ENCODE measurements at places on chromosomes 5 and 9.

DNA sequence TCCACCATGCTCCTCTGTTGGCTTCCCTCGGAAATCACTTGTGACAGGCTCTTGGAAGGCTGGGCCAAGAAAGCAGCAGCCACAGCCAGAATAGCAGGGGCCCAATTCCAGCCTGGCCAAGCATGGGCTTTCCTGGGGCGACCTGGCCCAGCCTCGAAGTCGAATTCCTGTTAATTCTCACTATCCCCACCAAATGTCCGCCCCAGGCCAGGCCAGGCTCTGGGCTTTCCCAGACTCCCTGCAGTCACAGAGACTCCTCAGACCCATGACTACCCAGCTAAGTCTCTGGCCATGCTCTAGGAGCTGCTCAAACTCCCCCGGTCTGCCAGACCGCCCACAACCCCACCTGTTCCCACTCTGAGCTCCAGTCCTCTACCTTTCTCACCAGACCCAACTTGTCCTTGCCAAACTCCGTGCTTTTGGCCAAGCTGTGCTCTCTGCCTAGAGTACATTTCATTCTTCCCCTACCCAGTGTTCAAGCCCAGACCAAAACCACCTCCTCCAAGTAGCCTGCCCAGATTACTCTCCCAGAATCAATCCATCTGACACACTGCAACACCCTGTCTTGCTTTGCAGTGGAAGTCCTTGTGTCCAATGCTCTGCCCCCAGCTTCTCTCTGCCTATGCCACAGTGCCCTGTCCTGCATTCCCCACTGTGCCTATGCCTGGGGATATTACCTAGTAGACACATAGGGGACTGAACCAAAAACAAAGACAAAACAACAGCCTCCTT is 26.2 kb downstream of the SHB start:
- no peak for DNase-seq

GRCh38 chr5:41290810-41291209 is 77.5 kb upstream of the C6 start:
- DNase-seq, result no peak

DNA sequence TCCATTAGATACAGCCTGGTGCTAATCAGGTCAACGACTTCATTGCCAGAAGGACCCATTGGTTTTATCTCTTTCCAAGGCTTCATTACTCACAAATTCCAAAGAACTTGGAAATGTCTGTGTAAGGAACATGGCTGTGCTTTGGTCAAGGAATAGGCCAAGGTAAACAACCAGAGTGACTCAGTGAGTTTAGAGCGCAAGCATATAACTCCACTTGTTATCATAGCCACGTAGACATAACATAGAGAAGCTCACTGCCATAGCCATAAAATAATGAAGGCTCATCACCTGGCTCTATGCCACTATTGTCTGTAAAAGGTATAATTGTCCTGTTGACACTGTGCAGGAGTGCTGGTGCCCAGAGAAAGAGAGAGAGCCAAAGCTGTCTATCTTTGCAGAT is 139.3 kb upstream of the PLCXD3 start:
- no peak for DNase-seq

- DNase-seq, result no peak
These were observed 23.5 kb downstream of the KCTD16 start for GRCh38 chr5:144194144-144194543.

DNA sequence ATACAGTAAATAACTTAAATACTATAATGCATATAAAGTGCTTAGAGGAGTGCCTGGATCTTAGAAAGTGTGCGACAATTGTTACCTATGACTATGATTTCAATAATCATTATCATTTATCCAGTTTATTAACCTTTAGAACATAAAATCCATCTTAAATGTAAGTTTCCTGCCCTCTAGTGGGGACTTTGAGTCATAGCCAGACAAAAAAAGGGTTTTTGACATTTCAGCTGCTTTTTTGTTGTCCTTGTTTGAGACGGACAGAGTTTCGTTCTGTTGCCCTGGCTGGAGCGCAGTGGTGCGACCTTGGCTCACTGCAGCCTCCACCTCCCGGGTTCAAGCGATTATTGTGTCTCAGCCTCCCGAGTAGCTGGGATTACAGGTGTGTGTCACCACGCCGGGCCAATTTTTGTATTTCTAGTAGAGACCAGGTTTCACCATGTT is 9.7 kb upstream of the C9orf152 start:
- peak; percentile 39 for DNase-seq

DNA sequence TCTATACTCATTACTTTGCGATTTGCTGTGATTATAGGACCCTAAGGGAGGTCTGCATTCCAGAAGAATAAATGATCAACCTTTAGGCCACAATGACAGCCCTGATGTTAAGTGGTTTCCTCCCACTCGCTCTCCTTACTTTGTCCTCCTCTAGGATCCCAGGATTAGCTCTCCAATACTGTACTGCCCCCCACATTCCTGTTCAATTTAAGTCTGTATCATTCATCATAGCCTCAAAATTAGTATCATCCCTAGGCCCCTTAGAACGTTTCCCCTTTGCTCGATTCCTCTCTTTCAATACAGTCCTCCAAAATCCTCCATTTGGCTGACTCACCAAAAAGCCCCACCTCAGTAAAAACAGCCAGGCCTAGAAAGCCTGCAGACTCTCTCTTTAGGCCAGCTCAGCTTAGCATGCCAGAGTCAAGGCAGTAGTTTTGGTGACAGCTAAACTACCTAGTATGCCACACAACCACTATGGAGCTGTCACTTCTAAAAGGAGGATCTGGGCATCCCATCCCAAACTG is 24.4 kb downstream of the RNF145 start:
- peak; percentile 7 for DNase-seq

GRCh38 chr5:153551537-153552079 is 61.1 kb downstream of the GRIA1 start:
- no peak for DNase-seq

DNA sequence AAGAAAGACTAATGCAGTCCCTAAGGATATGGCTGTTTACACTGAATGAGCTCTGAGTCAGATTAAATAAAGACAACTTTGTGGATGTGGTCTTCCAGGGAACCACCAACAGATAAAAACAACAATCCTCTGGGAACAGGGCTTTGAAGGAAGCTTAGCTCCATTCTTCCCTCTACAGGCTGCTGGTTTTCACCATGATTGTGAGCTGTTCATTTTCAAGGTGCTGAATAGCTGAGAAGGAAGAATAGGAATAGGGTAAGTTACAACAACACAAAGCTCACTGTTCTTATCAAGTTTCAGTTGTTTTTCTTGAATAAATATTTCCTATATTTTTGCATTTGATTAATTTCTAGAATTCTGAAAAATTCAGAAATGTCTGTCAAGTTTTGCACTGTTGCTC is 25.9 kb upstream of the PTAR1 start:
- no peak for DNase-seq

DNA sequence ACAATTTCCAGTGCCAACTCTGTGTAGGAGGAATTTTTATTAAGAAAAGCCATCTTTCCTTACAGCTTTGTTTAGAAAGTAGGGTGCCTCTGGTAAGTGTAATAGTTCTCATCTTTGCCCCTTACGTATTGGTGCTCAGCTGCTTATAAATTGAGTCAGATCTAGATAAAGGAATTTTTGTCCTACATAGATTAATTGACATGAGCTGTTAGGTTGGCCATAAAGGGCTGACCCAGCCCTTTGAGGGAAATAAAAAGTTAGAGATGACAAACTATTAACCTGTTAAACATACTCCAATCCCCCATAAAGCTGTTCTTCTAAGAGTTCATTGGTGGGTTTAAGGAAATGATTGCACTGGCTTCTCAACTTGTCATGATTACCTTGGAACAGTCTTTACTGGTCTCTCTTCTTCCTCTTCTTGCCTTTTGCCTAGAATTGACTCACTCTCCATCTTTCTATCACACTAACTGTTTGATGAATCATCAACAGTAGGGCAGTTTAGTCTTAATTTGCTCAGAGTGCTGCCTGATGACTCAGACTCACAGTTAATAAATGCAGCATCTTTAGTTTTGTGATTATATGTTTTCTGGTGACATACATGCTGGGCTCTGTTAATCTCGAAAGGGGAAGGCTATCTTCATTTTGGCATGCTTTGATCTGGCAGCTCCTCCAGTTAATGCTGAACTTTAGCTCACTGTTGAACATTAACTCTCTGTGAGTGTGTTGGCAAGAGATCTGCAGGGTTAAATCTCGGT is 51.7 kb downstream of the ARHGAP26 start:
- DNase-seq, result no peak

DNA sequence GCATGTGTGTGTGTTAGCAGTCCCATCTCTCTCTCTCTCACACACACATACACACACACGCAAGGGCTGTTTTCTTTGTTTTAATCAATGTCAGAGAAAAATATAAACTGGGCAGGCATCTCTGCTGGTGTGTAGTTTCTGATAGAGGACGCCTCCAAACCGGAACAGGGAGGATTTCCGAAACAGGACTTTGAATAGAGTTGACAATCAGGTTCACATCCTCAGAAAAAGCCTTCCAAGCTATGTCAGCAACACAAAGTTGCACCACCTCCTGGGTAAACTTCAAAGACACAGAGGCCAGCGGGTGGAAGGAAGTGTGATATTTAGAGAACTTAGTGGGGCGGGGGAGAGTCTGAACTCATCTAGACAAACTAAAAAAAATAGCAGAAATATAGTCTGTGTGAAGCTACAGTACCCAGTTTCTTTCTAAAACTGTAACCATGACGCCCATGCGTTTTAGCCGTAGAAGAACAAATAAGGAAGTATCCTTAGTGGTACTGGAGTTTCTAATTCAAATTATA is 1.2 kb downstream of the ST8SIA4 start:
- DNase-seq, result peak; percentile 54

DNA sequence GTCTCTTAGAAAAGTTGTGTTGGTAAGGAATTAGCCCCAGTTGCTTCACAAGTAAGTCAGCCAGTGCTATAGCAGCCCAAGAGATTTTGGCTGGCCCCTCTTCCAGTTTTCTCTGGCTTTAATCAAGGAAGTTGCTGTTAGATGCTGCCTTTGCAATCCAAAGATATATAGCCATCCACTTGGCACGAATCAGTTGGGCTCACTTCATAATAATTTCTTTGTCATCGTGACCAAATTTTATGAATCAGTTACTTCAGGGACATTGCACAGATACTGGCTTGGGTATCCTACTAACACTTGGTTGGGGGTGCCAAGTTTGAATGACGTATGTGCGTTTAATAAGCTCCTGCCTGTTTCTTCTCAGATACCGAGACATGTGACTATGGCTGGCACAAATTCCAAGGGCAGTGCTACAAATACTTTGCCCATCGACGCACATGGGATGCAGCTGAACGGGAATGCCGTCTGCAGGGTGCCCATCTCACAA is 81.5 kb downstream of the VCAN start:
- no peak for DNase-seq

DNA sequence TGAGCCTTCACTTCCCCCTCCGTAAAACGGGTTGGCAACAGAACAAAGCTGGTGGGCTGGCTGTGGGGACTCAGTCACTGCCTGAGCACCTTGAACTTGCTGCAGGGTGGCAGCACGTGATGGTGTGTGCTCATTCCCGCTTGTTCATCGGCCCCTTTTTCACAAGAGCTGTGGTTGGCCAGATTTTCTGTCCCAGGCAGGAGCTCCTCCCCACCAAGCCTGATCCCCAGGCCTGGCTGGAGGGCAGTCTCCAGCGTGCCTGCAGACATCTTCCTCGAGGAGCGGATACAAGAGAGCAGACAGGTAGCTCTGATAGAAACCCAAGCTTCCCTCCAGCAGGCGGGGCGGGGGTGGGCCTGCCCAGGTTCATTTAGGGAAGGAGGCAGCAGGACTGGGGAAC is 61.9 kb upstream of the ORM1 start:
- DNase-seq, result no peak

DNA sequence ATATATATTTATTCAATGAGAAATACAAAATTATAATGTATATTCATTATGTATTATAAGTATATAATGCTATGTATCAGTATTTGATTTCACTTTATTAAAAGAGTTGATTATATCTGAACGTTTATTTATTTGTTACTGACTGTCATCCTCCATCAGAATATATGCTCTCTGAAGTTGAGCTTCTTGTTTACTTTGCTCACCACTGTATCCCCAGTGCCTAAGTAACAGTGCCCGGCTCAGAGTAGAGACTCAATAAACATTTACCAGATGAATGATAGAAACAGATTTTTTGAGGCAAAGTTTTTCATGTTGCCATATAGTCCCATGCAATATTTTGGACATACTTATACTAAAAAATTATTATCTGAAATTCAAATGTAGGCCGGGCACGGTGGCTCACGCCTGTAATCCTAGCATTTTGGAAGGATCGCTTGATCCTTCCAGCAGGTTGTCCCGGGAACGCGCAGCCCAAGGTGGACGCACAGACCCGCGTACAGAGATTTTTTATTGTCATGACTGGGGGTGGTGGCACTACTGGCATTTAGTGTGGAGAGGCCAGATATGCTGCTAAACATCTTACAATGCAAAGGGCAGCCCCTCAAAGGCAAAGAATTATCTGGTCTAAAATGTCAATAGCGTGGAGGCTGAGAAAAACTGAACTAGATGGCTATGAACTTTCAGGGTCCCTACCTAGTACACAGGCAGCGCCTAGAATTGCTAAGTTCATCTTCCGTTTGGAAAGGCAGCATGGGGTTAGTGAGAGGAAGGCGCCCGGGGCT is 761 bp upstream of the DNAJC25 start:
- DNase-seq, result peak; percentile 47

- no peak for DNase-seq
These were observed 54.1 kb downstream of the GNG10 start for GRCh38 chr9:111715471-111715870.

DNA sequence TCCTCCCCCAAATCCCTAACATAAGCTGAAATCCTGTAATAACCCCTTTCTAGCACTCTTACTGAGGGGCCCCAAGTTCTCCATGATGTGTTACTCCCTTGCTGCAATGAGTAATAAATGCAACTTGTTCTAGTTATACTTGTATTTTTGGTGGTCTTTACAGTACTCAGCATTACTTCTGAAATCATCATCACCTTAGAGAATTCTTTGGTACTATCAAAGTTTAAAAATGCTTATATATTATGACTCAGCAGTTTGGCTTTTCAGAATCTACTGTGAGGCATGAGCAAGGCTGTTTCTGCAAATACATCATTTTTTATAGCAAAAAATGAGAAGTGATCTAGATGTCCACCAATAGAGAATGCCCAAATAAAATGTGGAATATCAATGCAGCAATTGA is 20.7 kb upstream of the ROPN1L start:
- no peak for DNase-seq

GRCh38 chr9:110465190-110465589 is 114.4 kb downstream of the SVEP1 start:
- no peak for DNase-seq
